ENCODE measurements at places on chromosomes 5 and 9. TPM values are rescaled to one million over a fixed set of nuclear protein-coding genes. Genes with fewer than 3 reads are reported as not detected.

HK3 gene
- total RNA-seq = 9.9 TPM

FGF10 gene
- total RNA-seq = 24.0 TPM

- DNase-seq = no peak
Measured at GRCh38 chr5:6522331-6522730, 73.7 kb downstream of the UBE2QL1 start.

- DNase-seq = no peak
Measured at GRCh38 chr5:172008689-172009141, 2.3 kb upstream of the FBXW11 start.

DNA sequence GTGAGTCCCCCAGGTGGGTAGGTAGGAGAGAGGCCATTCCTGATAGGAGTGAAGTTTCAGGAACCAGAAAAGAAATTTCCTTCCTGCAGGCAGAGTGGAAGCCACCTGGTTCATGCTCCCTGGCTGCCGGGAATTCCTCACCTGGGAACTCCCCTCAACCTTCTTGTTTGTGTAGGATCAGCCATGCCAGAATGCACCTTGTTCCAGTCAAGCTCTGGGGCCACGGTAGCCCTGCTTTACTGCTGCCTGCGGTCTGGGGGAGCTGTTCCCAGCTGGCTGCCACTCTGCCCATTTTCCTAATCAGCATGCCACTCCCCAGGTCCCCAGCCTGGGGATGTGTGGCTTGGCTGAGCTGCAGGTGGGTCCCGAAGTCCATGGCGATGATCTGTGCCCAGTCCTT is 18.7 kb upstream of the B4GALT1 start:
- DNase-seq = no peak
